ENCODE measurements at places on chromosomes 16 and 17. TPM values are rescaled to one million over a fixed set of nuclear protein-coding genes. Genes with fewer than 3 reads are reported as not detected.

Gene AIPL1
- not detected for total RNA-seq

Gene CPHXL2
- total RNA-seq: not detected

Gene GAS2L2
- 0.27 TPM for total RNA-seq

DNA sequence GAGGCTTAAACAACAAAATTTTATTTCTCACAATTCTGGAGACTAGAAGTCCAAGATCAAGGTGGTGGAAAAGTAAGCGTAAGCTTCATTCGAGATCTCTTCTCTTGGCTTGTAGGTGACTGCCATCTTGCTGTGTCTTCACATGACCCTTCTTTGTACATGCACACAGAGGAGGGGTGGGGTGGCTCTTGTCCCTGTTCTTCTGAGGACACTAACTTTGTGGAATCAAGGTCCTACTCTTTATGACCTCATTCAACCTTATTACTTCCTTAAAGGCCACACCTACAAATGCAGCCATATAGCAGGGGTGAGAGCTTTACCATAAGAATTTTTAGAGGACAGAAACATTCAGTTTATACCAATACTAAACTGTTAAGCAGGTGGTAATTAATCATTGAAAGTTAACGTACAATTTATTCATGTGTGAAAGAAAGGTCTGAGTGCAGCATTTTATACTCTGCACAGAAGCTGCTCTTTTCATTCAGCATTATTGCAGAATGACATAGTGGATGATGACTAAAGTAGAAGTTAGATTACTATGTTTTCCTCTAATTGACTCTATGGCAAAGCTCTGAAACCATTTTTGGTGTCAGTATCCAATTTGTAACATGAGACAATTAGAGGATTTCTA, 139.9 kb upstream of the HLF start:
- H3K4me3 ChIP-seq: no peak overlapping the region
- H3K36me3 ChIP-seq: peaks cover 4% of the 10 kb centered on the region
- no peak overlapping the region for H3K27ac ChIP-seq

- H3K27me3 ChIP-seq: peaks cover 6% of the 10 kb centered on the region
- DNase-seq: no peak
- H3K27ac ChIP-seq: no peak overlapping the region
- peak overlapping the region; percentile 79 for H3K4me3 ChIP-seq
- H3K36me3 ChIP-seq: no peaks in the 10 kb centered on the region
Measured at GRCh38 chr17:73309727-73310596, 1.8 kb downstream of the CDC42EP4 start.

- H3K4me1 ChIP-seq: no peaks in the 10 kb centered on the region
- no peak for DNase-seq
- no peak overlapping the region for H3K27ac ChIP-seq
- no peak overlapping the region for H3K4me3 ChIP-seq
- no peaks in the 10 kb centered on the region for H3K36me3 ChIP-seq
Measured at GRCh38 chr16:84396537-84397008, 28.2 kb downstream of the ATP2C2 start.

DNA sequence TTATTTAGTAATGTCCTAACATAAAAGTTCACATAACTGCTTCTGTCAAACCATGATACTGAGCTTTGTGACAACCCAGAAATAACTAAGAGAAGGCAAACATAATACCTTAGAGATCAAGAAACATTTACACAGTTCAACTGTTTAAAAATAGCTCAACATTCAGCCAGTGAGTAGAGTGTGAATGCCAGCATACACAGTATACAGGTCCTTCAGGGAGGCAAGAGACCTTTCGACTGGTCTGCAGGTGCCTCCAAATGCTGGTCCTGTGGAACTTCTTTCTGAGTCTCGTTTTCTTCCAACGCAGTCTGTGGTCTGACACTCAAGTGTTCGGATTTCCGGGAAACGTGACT, 10.3 kb downstream of the MRPS23 start:
- H3K27me3 ChIP-seq: no peaks in the 10 kb centered on the region
- H3K4me3 ChIP-seq: no peak overlapping the region
- DNase-seq: no peak
- H3K27ac ChIP-seq: no peak overlapping the region
- H3K4me1 ChIP-seq: peaks cover 10% of the 10 kb centered on the region

DNA sequence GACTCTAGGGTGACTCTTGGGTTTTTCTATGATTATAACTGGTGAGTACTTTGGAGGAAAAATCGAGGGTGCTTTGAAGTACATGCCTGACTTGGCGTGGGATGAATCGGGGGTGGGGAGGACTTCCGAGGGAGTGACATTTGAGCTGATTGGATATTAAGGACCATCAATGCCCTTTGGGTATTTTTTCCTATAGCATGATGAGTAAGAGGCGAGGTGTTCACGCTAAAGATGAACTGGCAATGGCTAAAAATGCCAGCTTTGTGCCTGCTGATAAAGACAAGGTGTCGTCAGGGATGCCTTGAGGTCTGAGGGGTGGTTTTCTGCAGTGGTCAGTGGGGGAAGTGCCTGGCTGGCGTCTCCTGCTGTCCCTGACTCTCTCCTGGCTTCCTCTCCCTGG, 25.3 kb downstream of the USP43 start:
- peaks cover 4% of the 10 kb centered on the region for H3K27me3 ChIP-seq
- H3K36me3 ChIP-seq: no peaks in the 10 kb centered on the region
- H3K27ac ChIP-seq: no peak overlapping the region
- peaks cover 10% of the 10 kb centered on the region for H3K4me1 ChIP-seq
- no peak overlapping the region for H3K4me3 ChIP-seq

Gene SLFN12
- 5.1 TPM for total RNA-seq

DNA sequence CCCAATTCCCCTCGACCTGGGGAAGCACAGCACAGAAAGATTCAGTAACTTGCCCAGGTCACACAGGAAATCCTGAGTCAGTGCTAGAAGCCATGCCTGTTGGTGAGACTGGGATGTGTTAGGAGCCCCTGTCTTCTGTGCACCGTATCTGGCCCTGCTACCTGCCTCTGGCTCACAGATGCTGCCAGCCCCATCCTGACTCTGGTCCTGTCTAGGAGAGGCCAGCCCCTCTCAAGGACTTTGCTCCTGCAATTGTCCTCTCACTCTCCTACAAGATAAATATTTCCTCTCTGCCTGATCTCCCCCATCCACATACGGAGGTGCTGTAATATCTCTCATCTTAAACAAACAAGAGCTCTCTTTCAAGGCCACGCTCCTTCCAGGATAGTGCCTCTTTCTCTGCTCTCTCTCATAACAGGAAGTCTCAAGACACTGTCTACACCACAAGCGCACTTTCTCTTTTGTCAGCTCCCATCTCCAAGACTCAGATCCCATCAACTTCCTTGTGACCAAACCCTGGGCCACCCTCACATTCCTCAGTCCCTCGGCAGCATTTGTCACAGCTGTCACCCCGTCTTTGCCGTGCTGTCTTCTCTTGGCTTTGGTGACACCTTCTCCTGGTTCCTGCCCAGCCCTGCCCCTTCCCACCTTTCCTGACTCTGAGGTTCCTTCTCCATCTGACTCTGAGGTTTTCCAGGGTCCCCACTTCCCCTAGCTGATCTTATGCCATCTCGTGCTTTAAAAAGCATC, 1.9 kb downstream of the SLC13A2 start:
- H3K4me1 ChIP-seq: peaks cover 6% of the 10 kb centered on the region
- no peak overlapping the region for H3K4me3 ChIP-seq
- DNase-seq: no peak
- H3K36me3 ChIP-seq: no peaks in the 10 kb centered on the region

Gene ACSM3
- 16.1 TPM for total RNA-seq

Gene CES5A
- not detected for total RNA-seq

GRCh38 chr17:77590951-77591735, 367.4 kb upstream of the TNRC6C start:
- DNase-seq: no peak
- H3K4me1 ChIP-seq: peaks cover 13% of the 10 kb centered on the region
- H3K36me3 ChIP-seq: peaks cover 4% of the 10 kb centered on the region
- H3K4me3 ChIP-seq: no peak overlapping the region

- H3K4me3 ChIP-seq: peak overlapping the region; percentile 2
- H3K36me3 ChIP-seq: peaks cover 18% of the 10 kb centered on the region
- no peak for DNase-seq
Measured at GRCh38 chr16:30942426-30942806, 6.5 kb upstream of the ORAI3 start.

Gene CHD9NB
- total RNA-seq: 0.16 TPM

DNA sequence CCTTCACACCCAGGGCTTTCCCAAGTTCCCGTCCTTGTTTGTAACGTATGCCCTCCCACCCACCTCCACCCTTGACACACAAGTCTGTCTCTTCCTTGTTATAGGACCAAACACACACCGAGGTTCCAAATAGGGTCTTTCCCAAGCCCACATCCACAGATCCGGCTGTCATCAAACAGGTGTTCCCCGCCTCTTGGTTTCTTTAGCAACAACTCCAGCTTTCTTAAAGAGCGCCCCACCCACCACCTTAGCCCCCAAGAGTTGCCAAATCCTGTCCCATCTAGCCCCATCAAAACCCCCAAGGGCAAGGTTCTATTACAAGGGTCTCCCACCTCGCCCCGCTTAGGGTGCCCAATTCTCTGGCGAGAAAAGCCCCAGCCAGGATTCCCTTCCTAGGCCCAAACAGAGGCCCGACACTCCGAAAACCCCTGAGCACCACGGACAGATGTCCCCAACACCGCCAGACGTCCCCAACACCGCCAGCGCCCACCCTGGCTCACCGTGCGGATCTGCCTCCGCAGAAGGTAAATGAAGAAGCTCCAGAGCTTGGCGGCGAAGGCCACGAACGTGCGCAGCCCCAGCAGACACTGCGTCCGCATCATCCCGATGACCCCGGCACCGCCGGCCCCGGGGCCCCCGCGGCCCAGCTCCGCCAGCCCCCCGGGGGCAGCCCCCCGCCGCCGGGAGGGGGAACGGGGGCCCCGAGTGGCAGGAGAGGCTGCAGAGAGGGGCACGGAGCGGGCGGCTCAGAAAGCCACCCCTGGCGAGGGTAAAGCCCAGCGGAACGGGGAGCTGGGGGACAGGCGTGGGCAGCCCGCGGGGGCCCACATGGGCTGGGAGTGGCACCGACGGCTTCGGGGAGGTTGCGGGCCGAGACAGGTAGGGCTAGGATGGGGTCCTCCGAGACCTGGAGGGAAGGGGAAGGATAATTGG, 573 bp downstream of the CTDNEP1 start:
- peaks cover 39% of the 10 kb centered on the region for H3K36me3 ChIP-seq
- peak overlapping the region; percentile 100 for H3K27ac ChIP-seq
- H3K4me1 ChIP-seq: peaks cover 40% of the 10 kb centered on the region
- peak; percentile 45 for DNase-seq
- no peaks in the 10 kb centered on the region for H3K27me3 ChIP-seq

DNA sequence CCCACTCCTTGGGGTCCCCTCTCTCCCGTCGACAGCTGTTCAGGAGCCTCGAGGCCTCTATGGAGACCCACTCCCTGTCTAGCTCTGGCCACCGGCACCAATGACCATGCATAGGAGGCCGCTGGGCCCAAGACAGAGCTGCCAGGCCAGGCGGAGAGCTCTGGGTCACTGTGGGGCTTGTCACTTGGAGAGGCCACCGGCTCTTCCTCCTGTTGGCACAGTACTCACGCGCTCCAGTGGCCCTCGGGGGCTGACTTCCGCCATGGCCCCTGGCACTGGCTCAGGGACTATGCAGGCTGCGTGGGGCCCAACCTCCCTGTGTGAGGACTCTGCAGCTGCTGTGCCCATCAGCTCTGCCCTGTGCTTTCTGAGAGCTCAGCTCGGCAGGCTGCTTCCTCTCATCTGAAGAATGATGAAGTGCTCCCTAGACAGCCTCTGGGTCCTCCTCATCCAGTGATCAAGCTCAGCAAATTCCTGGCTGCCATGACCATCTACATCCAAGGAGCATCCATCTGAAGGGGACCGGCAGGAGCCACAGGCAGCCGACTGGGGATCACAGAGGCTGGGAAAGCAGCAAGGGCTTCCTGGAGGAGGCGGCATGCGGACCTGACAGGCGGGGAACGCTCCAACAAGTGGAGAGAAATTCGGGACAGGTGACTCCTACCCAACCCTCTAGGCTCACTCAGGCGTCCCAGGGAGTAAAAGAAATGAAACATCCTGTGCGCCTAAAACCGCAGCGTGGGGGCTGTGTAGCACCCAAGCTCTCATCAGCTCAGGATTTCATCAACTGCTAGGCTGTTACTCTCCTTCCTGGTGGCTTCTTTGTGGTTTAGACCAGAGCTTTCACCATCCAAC, 16.8 kb downstream of the GALNS start:
- no peaks in the 10 kb centered on the region for H3K36me3 ChIP-seq
- DNase-seq: no peak
- no peak overlapping the region for H3K4me3 ChIP-seq
- no peak overlapping the region for H3K27ac ChIP-seq
- no peaks in the 10 kb centered on the region for H3K27me3 ChIP-seq

Gene CRHR1
- not detected for total RNA-seq
